ENCODE measurements at places on chromosomes 11 and 22. TPM values are rescaled to one million over a fixed set of nuclear protein-coding genes. Genes with fewer than 3 reads are reported as not detected.

YAP1 gene
- 385 TPM for polyA plus RNA-seq

TSPAN32 gene
- polyA plus RNA-seq = 6.0 TPM

ART1 gene
- polyA plus RNA-seq = 0.24 TPM

CCDC157 gene
- 4.9 TPM for polyA plus RNA-seq

OR8G1 gene
- polyA plus RNA-seq = not detected

ADAMTS8 gene
- polyA plus RNA-seq = 6.5 TPM

KCNK4 gene
- 0.09 TPM for polyA plus RNA-seq

MS4A4E gene
- polyA plus RNA-seq = 2.1 TPM

RAB39A gene
- polyA plus RNA-seq = 1.3 TPM

TNNI2 gene
- polyA plus RNA-seq = 153 TPM

RAC2 gene
- polyA plus RNA-seq = 11.4 TPM

HEPN1 gene
- not detected for polyA plus RNA-seq

GRCh38 chr11:63884196-63884932 is 32.6 kb downstream of the RCOR2 start:
- DNase-seq = no peak

DNA sequence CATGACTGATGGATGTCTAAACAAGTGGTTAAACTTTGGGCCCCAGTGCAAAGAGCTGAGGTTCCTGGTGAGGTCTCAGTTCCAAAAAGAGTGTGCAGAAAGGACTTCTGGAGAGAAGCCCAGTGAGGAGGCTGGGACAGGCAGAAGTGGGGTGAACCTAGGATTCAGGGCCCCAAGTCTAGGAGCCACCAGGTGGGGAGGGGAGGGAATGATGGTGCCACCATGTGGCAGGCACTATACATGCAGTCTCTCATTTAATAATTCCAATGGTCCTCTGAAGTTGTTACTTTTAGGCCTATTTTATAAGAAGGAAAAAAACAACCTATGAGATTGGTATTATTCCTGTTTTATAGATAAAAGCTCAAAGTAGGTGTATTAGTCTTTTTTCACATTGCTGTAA is 102.0 kb downstream of the INSC start:
- DNase-seq = no peak

DNA sequence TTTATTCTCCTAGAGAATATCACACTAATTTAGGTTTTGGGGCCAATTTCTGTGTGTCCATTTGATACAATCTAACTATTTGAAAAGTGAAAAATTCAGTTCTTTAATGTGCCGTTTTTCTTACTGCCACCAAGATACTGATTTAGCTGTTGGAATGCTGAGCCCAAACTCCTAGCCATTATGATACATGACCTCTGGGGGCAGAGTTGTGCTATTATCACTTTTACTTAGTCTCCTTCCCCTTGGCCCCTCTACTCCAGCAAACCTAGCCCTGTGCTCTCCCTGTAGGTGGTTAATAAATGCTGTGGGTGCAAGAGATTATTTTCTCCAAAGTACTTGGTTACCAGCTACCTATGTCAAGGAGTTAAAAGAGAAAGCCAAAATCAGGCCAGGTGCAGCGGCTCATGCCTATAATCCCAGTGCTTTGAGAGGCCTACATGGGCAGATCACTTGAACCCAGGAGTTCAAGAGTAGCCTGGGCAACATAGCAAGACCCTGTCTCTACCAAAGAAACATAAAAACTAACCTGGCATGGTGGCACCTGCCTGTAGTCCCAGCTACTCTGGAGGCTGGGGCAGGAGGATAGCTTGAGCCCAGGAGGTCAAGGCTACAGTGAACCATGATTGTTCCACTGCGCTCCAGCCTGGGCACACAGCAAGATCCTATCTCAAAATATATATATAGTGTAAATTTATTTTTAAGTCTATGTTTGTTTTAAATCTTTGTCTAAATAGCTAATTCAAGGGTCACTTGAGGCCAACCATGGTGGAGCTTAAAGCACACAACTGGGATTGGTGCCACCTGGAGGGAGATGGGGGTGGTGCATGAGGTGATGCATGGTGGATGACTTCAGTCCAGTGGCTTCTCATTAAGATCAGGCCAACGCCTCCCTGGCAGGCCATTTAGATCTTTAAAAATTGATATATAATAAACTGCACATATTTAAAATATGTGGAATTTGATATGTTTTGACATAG is 193.2 kb upstream of the PLET1 start:
- DNase-seq = no peak

DNA sequence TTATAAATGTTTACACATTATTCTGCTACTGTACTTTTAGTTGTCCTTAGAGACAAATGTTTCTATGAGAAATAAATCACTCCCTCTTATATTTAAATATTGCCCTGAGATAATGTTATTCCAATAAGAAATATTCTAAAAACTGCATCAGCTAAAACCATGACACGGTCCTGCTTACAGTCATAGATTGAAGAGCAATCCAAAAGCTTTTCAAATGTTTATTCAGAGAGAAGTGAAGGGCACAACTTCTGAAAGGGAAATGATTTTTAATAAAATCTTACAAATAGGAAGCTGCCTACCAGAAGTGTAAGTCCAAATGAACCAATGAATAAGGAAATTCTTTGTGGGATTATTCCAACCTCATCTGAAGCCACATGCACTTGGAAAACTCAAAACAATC is 49.2 kb downstream of the STK33 start:
- DNase-seq = no peak

DNA sequence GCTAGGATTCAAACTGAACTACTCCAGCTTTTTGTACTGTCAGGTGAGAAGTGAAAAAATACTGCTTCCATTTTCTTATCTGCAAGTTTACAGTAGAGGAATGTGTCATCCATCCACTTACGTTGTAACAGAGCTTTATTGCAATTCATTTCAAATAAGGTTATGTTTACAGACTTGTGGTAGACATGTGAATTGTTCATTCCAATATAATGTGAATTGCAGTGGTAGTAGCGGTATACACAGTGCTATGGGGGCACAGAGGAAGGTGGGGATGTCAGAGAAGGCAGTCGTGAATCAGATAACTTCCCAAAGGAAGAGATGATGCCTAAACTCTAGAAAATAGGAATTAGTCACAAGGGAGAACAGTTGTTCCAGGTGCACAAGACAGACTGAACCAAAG is 42.5 kb downstream of the CEP57 start:
- no peak for DNase-seq

GRCh38 chr22:17838180-17838865 is 64.1 kb upstream of the BID start:
- no peak for DNase-seq

- peak; percentile 24 for DNase-seq
Observed at GRCh38 chr11:95269036-95269819, 38.2 kb upstream of the SESN3 start.

GRCh38 chr11:77020734-77021133 is 13.5 kb upstream of the B3GNT6 start:
- DNase-seq = no peak

GRCh38 chr11:34897171-34897870 is 18.9 kb downstream of the APIP start:
- no peak for DNase-seq

GRCh38 chr11:42840176-42840829 is 471.5 kb upstream of the API5 start:
- no peak for DNase-seq

DNA sequence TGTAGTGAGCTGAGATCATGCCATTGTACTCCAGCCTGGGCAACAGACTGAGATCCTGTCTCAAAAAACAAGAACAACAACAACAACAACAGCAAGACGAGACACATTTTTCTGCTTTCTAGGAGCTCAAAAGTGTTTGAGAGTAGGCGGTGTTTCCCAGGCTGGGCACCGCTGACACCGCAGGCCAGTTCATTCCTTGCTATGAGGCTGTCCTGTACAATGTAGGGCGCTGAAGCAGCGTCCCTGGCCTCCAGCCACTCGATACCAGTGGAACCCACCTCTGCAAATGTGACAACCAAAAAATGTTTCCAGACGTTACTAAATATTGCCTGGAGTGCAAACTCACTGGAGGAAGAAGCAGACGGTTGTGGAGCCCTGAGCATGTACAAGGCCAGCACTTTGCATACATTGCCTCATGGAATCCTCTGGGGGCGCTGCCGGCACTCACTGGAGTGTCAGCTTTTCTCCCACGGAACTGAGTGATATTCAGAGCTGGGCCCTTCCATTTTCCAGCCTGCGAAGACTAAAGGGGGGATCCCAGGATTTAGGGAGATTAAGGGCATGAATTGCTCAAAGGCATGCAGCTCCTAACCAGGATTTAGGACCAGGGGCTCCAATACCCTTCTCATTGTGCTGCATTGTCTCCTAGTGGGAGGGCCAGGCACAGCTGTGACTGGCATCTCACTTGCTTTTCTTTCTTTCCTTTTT is 5.8 kb upstream of the MIEF1 start:
- peak; percentile 52 for DNase-seq

DNA sequence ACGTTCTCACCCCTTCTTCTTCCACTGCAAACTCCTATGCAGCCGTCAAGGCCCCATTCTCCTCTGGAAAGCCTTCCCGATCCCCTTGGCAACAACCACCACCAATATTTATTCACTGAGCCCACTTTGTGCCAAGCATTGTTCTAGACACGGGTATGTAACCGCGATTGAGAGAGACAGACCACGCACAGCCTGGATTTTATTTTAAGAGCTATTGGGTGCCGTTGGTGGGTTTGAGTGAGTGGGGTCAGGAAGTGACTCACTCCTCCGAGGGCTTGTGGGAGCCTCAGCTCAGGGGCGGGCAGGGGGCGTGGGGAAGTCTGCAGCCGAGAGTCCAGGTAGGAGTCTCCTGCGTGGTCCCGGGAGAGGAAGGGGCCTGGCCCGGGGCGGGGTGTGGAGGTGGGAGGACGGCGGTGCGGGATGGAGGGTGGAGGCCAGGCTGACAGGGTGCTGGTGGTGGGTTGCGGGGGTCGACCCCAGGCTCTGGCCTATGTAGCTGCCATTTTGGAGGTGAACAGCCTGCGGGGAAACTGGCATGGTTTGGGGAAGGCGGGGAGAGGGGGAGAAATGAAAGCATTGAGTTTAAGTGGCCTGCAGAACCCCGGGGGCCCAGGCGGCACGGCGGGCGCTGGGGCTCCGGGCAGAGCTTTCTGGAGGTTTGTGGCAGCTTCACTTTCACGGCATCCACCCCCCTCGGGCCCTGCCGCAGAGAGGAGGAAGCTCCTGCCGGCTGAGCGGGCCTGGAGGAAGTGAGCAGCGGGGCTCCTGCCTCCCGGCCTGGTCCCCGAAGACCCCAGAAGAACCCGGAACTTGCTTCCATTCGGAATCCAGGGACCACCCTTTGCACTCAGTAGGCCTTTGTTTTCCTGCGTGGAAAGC is 547 bp downstream of the PARVG start:
- DNase-seq = no peak

DNA sequence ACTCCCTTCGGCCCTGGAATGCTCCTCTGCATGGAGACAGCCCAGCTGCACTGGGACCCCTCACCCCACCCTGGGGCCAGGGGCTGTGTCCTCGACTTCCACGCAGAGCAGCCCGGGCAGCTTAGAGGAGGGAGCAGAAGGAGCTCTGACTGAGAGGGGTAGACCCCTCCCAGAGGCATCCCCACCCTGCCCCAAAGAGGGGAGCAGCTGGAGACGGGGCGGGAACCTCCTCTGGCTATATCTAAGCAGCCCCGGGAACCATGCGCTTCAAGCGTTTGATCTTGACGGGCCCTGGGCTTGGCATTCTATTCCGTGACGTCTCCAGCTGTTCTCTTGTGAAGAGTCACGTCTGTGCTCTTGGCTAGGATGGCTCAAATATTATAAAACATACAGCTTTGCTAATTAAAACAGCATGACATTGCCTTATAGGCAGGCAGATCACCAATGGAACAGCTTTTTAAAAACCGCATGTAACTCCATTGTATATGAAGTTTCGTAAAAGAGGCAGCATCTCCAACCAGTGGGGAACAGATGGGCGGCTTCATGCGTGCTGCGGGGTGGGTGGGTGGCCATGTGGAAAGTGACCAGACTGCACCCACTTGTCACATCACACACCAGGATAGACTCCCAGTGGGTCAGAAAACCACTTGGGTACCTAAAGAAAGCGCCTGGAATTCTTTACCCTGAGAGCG is 7.7 kb downstream of the KCNQ1 start:
- peak; percentile 81 for DNase-seq

GRCh38 chr22:47102081-47102480 is 339.6 kb downstream of the TBC1D22A start:
- no peak for DNase-seq

DNA sequence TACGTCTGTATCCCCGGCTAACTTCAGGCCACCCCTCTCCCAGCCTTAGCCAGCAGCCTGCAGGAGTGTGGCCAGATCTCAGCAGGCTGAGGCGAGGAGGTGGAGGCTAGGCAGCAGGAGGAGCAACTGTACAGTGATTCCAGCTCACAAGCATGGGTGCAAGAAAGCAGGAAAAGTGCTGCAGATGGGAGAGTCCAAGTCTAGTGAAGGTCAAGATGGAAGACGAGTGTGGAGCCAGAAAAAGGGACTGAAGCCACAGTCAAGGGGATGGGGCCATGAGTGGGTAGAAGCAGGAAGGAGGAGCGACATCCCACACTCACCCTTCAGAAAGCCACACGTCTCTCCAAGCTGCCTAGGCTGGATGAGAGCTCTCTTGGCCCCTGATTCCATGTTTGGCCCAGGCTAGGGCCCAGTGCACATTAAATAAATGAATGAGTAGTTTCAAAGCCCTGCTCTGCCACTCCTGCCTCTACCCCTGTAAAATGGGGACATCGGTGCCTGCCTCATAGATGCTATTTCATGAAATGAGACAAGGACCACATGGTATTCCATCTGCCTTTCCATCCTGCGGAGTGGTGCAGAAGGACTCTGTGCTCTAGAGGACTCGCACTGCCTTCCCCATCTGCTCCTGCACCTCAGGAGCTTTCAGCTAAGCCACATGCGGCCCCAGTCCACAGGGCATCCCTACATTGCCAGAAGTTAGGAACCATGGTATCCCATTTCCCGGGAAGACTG is 2.9 kb downstream of the YDJC start:
- DNase-seq = no peak

- DNase-seq = no peak
Observed at GRCh38 chr11:106971864-106972263, 46.4 kb downstream of the GUCY1A2 start.

GRCh38 chr11:102912482-102912830 is 37.7 kb upstream of the MMP12 start:
- DNase-seq = no peak

- DNase-seq = no peak
Observed at GRCh38 chr11:128645968-128646367, 47.9 kb upstream of the FLI1 start.

DNA sequence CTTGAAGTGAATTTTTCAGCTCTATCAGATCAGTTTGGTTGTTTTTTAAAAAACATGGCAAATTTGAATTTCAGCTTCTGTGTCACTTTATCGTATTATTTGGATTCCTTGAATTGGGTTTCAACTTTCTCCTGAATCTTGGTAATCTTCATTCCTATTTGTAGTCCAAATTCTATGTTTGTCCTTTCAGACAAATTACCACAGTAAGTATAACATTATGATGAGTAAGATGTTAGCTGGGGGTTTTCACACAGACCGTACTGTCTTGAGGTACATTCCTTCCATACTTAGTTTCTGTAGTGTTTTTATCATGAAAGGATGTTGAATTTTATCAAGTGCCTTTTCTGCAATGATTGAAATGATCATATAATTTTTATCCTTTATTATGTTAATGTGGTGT is 28.0 kb downstream of the OR5B17 start:
- DNase-seq = no peak

GRCh38 chr11:79950172-79950571 is 509.3 kb upstream of the TENM4 start:
- no peak for DNase-seq
